NB4 (cell line): ENCODE measurements at places on chromosomes 2 and 18.

GRCh38 chr2:80012061-80012460, 292.5 kb downstream of the LRRTM1 start:
- no peak for DNase-seq

DNA sequence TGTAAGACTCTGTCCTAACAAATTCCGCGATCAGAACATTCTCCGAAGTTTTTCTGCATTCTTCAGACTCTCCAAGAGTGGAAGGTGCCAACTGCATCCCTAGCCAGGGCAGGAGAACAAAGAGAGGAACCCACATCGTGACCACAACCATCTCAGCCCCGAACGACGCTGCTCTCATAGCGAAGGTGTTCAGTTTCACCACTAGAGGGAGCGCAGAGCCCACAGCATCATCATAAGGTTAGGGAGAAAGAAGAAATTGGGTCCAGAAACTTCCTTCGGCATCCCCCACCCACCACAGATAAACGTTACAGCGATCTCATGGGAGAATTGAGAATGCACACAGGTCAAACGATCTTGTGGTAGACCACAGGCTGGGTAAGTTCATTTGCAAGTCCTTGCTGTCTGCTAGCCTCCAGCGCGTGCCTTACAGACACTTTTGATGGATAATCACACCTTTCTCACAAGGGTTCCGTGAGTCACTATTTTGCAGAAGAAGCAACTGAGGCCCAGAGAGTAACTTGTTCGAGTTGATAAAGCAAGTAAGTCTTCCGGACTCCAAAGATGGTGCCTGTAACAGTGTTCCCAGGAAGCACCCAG, 53.7 kb upstream of the ARL4C start:
- DNase-seq = peak; percentile 76

DNA sequence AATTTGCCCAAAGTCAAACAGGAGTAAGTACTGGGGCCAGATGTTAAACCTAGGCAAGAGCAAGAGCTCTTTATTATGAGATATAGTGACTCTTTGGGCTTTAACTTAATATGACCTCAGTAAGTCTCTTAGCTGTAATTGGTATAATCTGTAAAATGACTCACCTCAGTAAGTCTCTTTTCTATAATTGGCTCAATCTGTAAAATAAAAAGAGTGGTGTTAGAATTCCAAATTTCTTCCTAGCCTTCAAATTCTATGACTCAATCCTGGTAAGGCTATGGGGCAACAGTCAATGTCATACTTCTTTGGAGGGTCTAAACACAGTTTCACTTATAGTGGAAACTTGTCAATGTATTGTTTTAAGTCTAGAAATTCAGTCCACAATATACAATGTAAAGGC, 1608.9 kb upstream of the PIK3C3 start:
- no peak for DNase-seq

- no peak for DNase-seq
These were observed 47.7 kb upstream of the EHBP1 start for GRCh38 chr2:62657783-62658182.

GRCh38 chr2:155190342-155190741, 491.8 kb downstream of the KCNJ3 start:
- DNase-seq = no peak

DNA sequence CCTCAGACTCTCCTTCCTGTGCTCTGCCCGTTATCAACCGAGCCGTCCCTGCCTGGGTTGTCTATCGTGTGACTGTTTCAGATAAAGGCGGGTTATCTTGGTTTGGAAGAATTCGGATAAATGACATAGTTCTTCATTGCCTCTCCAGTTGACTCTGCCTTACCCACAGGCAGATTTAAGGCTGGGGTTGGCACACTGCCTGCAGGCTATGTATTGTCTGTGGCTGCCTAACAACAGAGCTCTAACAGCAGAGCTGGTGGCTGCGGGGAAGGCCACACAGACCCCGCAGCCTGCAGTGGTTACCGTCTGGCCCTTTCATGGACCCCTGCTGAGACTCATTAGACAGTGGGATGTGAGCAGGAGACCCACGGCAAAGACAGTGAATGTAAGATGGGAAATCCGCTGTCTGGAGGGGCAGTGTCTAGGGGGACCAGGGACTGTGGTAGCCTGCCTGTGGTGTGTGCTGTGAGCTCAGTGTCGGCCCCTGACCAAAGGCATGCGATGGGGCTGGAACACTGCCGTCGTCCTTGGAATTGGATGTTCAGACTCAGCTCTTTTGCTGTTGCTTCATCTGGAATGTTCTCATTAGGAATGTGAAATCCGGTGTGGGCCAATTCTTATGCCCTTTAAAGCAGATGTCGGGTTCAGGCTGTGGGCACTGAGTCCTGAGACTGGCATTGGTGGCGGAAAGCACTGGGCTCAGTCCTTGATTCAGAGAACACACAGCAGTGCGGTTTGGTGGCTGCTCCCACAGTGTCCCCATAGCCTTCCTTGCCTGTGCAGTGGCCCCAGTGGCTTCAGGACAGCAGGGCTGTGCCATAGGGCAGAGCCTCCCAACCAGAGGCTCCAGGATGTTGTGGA, 44.5 kb downstream of the SH3RF3 start:
- no peak for DNase-seq
